LNCaP clone FGC (cell line): ENCODE measurements at places on chromosomes 13 and 19.

GRCh38 chr19:18291590-18292461 is 10.4 kb upstream of the JUND start:
- DNase-seq, result no peak

GRCh38 chr13:53015971-53016370 is 12.6 kb upstream of the OLFM4 start:
- no peak for DNase-seq

DNA sequence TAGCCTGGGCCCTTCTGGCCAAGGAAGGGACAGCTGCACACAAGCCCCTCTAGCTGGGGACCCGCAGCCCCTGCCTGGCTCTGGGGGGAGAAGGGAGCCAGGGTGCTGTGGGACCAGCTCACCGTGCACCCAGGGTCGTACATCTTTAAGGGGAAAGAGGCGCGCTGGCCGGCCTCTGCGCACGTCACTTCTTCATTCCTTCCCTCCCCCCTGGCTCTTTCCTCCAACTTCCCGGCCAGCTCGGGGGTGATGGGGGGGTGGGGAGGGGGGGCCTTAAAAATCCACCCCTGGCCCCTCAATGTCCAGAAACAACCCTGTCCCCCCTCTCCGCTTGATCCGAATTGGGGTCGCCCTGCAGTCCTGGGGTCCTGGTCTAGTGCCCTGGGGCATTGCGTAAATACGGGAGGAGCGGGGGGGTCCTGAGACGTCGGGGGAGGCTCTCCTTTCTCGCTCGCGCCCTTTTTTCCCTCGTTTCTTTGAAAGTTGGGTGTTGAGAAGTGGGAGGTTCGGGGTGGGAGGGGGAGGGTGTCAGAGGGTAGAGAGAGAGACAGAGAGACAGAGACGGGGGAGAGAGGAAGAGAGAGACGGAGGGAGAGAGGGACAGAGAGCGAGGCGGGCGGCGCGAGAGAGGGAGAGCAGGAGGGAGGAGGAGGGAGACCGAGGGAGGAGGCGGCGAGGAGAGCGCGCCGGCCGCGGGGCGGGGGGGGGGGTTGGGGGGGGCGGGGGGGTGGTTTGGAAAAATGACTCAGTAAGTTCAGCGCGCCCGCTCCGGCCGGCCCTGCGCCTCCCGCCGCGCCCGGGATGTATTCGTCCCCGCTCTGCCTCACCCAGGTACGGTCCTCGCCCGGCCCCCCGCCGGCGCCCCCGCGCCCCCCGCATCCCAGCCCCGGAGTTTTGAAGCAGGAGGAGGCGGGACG is at the start of gene NFIC:
NFIC (plus strand) TSS at position 748 of the 917 bp plus-strand sequence; CDS start at position 802, 54 bp downstream.
- no peak for DNase-seq

GRCh38 chr13:99197117-99197651 is 3.5 kb upstream of the UBAC2 start:
- DNase-seq, result no peak

- no peak for DNase-seq
Measured at GRCh38 chr13:70390064-70390463, 281.8 kb upstream of the KLHL1 start.

- no peak for DNase-seq
Measured at GRCh38 chr13:30193279-30194234, 113.8 kb downstream of the KATNAL1 start.

DNA sequence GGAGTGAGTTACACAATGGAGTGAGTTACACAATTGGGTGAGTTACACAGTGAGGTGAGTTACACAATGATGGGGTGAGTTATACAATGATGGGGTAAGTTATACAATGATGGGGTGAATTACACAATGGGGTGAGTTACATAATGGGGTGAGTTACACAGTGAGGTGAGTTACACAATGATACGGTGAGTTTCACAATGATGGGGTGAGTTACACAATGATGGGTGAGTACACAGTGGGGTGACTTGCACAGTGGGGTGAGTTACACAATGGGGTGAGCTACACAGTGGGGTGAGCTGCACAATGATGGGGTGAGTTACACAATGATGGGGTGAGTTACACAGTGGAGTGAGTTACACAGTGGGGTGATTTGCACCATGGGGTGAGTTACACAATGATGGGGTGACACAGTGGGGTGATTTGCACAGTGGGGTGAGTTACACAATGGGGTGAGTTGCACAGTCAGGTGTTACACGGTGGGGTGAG is 52.5 kb upstream of the GAS6 start:
- no peak for DNase-seq

DNA sequence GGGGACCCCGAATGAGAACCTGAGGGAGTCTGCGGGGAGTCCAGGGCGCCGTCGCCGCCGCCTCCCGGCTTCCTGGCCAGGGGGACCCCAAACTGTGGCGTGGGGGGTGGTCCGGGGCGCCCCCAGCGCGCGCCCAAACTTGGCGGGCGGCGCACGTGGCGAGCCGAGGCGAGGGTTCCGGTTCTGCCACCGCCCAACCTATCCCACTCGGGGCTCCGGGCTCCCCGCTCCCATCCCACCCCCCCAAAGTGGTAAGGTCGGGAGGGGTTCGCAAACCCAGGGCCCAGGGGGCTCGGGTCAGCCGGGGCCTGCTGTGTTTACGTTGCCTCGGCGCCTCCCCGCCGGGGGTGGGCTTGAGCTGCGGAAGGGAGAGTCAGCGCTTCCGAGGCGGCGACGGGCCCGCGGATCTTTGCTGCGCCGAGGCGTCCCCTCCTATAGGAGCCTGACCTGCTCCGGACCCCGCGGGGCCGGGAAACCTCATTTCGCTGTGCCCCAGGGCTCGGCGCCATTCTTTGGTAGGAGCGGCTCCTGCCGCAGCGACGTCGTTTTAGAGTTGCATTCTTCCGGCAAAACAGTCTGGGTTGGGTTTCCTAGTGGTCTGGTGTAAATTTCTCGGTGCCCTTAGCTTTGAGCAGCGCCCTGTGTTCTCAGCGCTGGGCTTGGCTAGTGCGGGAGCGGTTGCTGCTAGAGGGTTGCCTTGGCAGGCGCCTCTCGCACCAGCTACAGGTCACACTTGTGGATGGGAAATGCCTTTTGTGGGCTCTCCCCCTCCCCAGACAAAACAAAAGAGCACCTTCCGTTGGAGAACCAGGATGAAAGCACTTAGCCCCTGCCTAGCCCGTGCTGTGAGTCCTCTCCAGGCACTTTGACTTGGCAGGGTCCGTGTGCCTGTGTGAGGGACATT is 1.2 kb downstream of the DAZAP1 start:
- DNase-seq, result no peak

- DNase-seq, result no peak
Measured at GRCh38 chr19:48479686-48480085, 10.5 kb downstream of the CYTH2 start.

GRCh38 chr13:60969656-60970055 is 446.0 kb downstream of the PCDH20 start:
- DNase-seq, result no peak

GRCh38 chr13:81109026-81109425 is 768.1 kb upstream of the SPRY2 start:
- DNase-seq, result no peak

DNA sequence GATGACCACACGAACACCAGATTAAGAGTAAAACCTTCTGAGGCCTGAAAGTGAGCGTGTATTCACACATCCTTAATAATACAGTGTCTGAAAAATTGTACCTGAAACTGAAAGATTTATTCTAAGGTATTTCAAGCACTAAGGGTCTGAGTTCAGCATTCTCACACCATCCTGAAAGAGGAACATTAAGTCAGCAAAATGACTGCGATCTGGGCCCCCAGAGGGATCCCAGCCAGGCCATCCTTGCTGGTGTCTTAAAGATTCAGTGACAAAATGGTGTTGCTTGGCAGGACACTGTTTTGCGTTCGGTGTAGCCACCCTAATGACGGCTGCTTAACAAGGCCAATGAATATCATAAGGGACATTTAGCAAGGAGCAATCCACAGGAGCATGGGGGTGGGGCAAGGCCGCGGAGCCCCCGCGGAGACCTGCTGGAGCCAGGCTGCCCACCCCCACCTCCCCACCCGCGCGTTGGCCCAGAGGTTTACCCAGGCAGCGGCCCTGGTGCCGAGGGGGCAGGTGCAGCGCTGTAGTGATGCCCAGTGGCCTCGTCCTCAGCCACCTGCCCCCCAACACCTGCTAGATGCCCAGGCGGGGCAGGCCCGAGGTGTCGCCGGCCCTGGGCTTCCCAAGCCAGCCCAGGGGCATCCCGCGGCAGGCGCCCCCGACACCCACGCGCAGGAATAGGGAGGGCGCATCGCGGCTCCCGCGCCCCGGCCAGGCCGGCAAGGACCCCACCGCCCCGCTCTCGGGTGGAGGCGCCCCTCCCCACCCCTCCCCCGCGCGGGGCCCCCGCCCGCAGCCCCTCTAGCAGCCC is 742 bp downstream of the NALCN start:
- DNase-seq, result no peak

- DNase-seq, result no peak
Measured at GRCh38 chr13:45700971-45701900, 884 bp upstream of the CBY2 start.

DNA sequence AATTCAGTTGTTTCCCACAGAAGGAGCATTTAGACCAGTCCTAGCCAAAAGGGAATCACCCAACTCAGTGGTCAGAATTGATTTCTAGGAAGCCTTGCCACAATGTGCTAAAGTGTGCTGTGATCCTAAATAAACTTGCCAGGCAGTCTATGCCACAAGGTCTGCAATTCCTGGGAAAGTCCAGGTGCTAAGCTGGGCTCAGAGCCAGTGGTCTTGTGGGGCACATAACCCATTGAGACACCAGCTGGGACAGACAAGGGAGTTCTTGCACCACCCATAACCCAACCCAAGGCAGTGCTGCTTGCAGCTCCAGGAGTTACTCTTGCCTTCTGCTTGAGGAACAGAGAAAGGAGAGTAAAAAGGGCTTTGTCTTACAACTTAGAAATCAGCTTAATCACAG is 489.5 kb upstream of the SPRY2 start:
- no peak for DNase-seq

GRCh38 chr13:52599848-52600603 is 42.2 kb upstream of the HNRNPA1L2 start:
- DNase-seq, result no peak

DNA sequence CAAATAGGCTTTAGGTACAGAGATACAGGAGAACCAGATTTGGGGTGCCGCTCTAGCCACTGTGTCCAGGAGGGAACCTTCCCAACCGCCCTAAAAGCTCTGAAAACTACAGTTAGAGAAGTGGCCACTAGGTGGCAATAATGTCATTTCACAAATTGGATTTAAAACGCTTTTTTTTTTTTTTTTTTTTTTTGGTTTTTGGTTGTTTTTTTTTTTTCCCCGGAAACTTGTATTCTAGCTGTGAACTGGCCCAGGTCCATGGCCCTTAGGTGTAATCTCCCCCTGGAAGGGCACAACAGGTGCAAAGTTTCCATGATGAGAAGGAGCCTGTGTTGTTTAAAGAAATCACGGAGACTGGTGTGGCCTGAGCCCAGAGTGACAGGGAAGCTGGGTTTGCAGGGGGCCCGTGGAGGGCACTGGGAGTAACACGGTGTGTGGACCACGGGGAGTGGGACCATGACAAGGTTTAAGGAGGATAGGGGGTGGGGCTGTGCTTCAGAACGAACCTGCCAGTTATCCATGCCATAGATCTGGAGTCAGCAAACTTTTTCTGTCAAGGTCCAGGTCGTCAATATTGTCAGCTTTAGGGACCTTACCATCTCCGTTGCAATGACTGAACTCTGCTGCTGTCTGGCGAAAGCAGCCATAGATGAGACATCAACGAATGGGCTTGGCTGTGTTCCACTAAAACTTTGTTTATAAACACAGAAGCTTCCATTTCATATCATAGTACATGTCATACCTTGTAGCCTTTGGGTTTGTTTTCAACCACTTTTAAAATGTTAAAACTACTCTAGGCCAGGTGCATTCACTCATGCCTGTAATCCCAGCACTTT is 10.1 kb downstream of the OR1I1 start:
- DNase-seq, result peak; percentile 38

DNA sequence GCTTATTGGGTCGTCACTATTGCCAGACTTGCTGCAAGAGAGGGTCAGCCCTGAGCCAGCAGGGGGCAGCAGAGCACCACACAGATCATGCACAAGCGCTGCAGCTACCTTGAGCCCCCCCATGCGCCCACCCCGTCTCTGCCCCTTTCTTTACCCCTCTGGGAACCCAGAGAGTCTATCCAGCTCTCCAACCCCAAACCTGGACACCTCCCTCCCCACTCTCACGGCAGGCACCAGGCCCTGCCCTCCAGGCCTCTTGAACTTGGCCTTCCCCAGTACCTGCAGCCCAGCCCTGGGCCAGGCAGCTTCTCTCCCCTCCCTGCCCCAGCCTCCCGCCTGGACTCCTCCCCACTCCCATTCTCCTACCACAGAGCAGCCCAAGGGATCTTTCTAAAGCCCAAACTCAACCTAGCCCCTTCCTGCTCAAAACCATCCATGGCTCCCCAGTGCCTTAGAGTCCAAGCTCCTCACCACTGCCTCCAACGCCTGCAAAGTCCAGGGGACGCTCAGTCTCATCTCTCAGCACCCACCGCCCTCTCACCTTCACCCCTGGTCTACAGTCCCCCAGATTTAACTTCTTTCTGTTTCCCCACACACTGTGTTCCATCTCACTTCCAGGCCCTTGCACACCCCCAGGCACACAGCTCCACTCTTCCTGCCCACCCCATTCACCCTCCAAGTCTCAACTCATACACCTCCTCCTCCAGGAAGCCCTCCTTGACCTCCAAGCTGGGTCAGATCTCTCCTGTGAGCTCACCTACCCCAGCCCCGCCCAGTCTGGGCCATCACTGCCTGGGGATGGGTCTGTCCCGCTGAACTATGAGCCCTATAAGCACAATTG is 9.4 kb upstream of the CEACAM16 start:
- no peak for DNase-seq

DNA sequence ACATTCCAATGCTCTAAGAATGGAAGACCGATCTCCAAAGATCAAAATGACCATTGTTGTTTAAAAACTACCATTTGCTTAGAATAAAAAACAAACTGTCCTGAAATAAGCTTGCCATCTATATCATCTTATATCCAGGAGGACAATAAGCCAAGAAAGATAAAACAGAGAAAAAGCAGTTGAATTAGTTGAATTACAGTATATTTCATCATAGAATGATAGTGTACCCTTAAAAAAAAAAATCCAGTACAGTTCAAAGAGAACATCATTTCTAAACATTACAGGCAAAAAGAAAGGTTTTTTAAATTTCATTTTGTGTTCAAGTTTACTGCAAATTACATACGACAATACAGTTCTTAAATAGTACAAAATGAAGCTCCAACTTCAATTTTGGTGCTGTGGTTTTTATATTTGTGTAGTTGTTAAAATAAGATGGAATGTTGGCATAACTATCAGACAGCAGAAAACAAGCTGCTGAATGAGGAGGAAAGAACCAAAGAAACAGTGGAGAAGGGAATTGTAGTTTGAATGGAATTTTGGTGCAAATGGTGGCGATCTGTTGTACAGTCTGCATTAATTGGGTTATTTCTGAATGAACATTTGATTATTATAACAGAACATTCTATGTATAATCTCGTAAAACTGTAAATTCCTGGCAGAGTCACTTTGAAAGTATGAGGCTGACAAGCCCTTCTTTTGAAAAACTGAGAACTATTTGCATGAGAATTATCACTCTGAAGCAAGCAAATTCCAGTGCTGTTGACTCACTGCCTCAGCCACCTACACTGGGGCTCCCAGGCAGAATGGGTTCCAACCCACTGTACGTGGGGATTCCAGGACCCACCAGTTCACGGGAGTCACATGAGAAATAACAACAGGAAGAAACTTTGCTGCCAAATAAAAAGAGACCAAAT is 37.7 kb downstream of the LHFPL6 start:
- DNase-seq, result no peak

GRCh38 chr13:102721800-102722231 is 27.0 kb upstream of the METTL21C start:
- no peak for DNase-seq
